SK-N-SH (cell line): ENCODE measurements at places on chromosomes 7 and 10. TPM values are rescaled to one million over a fixed set of nuclear protein-coding genes. Genes with fewer than 3 reads are reported as not detected.

The ZYX gene
- polyA plus RNA-seq, result 124 and 271 TPM in 2 replicates

GRCh38 chr10:97025613-97026242, 160.0 kb downstream of the SLIT1 start:
- peak; percentile 70 for DNase-seq
- no peaks in the 10 kb centered on the region for H3K27me3 ChIP-seq
- no peaks in the 10 kb centered on the region for H3K36me3 ChIP-seq
- no peak overlapping the region for H3K27ac ChIP-seq
- H3K4me3 ChIP-seq, result no peak overlapping the region
- peaks cover 16% of the 10 kb centered on the region; the same call in 1 of the 2 replicates for H3K4me1 ChIP-seq

The OR2A1 gene
- not detected in 2 replicates for polyA plus RNA-seq

The CRHR2 gene
- polyA plus RNA-seq, result not detected in 2 replicates

GRCh38 chr10:122421742-122422141, 32.7 kb upstream of the ARMS2 start:
- peaks cover 17% of the 10 kb centered on the region; the same call in 1 of the 2 replicates for H3K4me1 ChIP-seq
- peaks cover 21% of the 10 kb centered on the region for H3K36me3 ChIP-seq
- H3K27me3 ChIP-seq, result no peaks in the 10 kb centered on the region
- no peak for DNase-seq
- H3K4me3 ChIP-seq, result no peak overlapping the region
- H3K27ac ChIP-seq, result no peak overlapping the region

GRCh38 chr7:26034391-26034790, 117.6 kb upstream of the NFE2L3 start:
- H3K27me3 ChIP-seq, result peaks cover 7% of the 10 kb centered on the region; the same call in 1 of the 2 replicates
- DNase-seq, result no peak

The FGFBP3 gene
- polyA plus RNA-seq, result 0.81 and 1.3 TPM in 2 replicates

GRCh38 chr7:79281426-79281825, 172.0 kb downstream of the MAGI2 start:
- peaks cover 6% of the 10 kb centered on the region for H3K4me1 ChIP-seq
- no peaks in the 10 kb centered on the region for H3K27me3 ChIP-seq
- no peak for DNase-seq
- H3K36me3 ChIP-seq, result no peaks in the 10 kb centered on the region
- peak overlapping the region; percentile 48; the same call in 1 of the 2 replicates for H3K27ac ChIP-seq

The LIPK gene
- not detected in 2 replicates for polyA plus RNA-seq

DNA sequence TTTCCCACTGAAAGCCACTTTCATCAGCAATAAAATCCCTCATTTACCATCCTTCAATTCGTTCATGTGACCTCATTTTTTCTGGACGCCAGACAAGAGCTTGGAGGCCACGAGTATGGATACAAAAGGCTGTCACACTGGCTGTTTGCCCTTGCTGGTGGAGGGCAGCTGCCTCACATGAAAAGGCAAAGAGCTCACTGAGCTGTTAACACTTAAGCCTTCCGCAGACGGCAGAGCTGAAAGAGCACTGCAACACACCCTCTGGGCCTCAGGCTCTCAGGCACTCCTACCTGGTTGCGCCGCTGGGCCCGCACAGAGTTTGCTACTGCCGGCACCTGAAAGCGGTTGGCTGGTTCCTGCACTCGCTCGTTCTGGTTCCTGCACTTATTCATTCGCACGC, 193.5 kb downstream of the CFTR start:
- no peaks in the 10 kb centered on the region for H3K36me3 ChIP-seq
- no peak for DNase-seq
- no peak overlapping the region for H3K27ac ChIP-seq
- H3K27me3 ChIP-seq, result peaks cover 38% of the 10 kb centered on the region; the same call in 1 of the 2 replicates
- no peak overlapping the region for H3K4me3 ChIP-seq

- no peak overlapping the region for H3K27ac ChIP-seq
- DNase-seq, result no peak
- H3K27me3 ChIP-seq, result no peaks in the 10 kb centered on the region
- H3K4me3 ChIP-seq, result no peak overlapping the region
Measured at GRCh38 chr7:106863274-106863997, 1.6 kb upstream of the PIK3CG start.

The ANKIB1 gene
- 24.6 and 32.5 TPM in 2 replicates for polyA plus RNA-seq

- no peaks in the 10 kb centered on the region for H3K36me3 ChIP-seq
- no peaks in the 10 kb centered on the region for H3K4me1 ChIP-seq
- no peak overlapping the region for H3K4me3 ChIP-seq
Measured at GRCh38 chr10:12819656-12820055, 181.9 kb downstream of the CCDC3 start.

The CYP2E1 gene
- 0.61 and 1.3 TPM in 2 replicates for polyA plus RNA-seq

DNA sequence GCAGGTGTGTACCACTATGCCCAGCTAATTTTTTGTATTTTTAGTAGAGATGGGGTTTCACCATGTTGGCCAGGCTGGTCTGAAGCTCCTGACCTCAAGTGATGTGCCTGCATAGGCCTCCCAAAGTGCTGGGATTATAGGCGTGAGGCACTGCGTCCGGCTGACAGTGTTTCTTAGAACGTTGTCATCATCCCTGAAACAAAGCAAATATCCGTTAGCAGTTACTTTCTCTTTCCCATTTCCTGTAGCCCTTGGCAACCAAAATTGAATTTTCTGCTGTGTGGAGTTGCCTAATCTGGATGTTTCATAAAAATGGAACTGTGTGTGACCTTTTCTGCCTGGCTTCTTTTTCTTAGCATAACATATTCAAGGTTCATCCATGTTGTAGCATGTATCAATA, 22.4 kb downstream of the ZNF33A start:
- H3K4me1 ChIP-seq, result no peaks in the 10 kb centered on the region
- H3K27me3 ChIP-seq, result no peaks in the 10 kb centered on the region
- no peak for DNase-seq
- H3K4me3 ChIP-seq, result no peak overlapping the region
- peaks cover 21% of the 10 kb centered on the region for H3K36me3 ChIP-seq

DNA sequence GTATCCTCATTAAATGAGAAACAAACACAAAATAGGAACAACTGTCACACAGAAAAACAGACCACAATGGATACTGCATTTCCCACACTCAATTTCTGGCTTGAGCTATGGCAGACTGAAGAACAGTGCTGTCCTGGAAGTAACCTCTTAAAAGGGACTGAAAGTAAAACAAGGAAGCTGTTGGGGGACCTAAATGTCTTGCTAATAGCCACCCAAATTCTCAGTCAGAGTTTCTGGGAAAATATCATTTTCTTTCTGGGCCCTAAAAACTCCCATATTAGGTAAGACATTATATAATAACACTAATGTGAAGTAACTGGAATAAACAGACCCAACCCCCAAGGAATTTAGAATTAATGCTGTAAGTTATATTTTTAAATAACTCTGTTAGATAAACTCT, 80.9 kb upstream of the TFEC start:
- H3K4me3 ChIP-seq, result no peak overlapping the region
- no peaks in the 10 kb centered on the region for H3K4me1 ChIP-seq
- H3K36me3 ChIP-seq, result no peaks in the 10 kb centered on the region
- H3K27ac ChIP-seq, result no peak overlapping the region
- no peak for DNase-seq
- peaks cover 37% of the 10 kb centered on the region for H3K27me3 ChIP-seq

The HYCC1 gene
- 5.3 and 5.8 TPM in 2 replicates for polyA plus RNA-seq

DNA sequence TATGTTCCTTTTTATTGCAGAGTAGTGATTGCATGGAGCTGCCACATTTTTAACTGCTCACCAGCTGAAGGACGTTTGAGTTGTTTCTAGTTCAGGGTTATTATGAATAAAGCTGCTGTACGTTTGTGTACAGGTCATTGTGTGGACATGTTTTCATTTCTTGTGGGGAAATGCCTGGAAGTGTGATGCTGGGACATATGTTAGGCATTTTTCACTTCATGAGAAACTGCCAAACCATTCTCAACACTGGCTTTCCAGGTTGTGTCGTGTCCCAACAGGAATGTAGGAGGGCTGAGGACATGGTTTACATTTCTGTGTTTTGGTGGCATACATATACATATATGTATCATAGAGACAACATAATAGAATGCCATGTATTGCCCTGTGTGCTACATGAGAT, 73.0 kb downstream of the NEURL1 start:
- no peaks in the 10 kb centered on the region; the same call in 1 of the 2 replicates for H3K27me3 ChIP-seq
- no peaks in the 10 kb centered on the region for H3K36me3 ChIP-seq
- H3K4me3 ChIP-seq, result no peak overlapping the region
- no peak overlapping the region for H3K27ac ChIP-seq
- no peak for DNase-seq

GRCh38 chr10:117550076-117550475, 7.5 kb downstream of the EMX2 start:
- no peaks in the 10 kb centered on the region for H3K36me3 ChIP-seq
- H3K27ac ChIP-seq, result no peak overlapping the region
- H3K4me1 ChIP-seq, result no peaks in the 10 kb centered on the region; the same call in 1 of the 2 replicates
- H3K27me3 ChIP-seq, result peaks cover 92% of the 10 kb centered on the region

DNA sequence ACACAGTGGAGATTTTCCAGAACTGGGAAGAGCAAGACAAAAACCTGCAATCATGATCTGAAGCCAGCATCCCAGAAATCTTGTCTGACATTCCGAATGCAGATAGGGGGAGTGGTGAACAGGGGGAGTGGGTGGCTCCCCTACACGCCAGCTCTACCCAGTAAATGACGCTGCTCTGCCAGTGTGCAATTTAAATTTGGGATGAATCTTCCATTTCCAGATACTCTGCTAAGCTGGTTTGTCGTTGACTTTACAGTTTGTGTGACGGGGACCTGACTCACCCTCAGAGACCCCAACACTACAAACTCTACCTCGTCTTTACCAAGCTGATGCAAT, 68.7 kb upstream of the CAMK2B start:
- H3K4me1 ChIP-seq, result no peaks in the 10 kb centered on the region
- peaks cover 13% of the 10 kb centered on the region for H3K36me3 ChIP-seq
- H3K4me3 ChIP-seq, result no peak overlapping the region
- no peaks in the 10 kb centered on the region for H3K27me3 ChIP-seq

DNA sequence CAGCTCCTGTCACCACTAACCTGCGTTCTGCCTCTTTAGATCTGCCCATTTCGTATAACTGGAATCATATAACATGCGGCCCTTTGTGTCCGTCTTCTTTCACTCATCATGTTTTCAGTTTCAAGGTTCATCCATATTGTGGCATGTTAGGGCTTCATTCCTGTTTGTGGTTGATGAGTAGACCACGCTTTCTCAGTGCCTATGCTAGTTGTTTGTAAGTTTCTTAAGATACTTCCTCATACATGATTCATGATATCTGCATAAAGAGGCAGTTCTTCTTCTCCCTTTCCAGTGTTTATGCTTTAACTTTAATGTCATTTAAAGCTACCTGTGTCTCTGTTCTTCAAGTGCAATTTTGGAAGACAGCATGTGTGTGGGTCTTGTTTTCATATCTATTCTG, 79.5 kb upstream of the FAM20C start:
- H3K4me1 ChIP-seq, result no peaks in the 10 kb centered on the region
- no peak for DNase-seq
- no peaks in the 10 kb centered on the region for H3K36me3 ChIP-seq
- no peak overlapping the region for H3K4me3 ChIP-seq
- no peaks in the 10 kb centered on the region for H3K27me3 ChIP-seq

The ELAPOR2 gene
- polyA plus RNA-seq, result 8.8 and 15.9 TPM in 2 replicates

DNA sequence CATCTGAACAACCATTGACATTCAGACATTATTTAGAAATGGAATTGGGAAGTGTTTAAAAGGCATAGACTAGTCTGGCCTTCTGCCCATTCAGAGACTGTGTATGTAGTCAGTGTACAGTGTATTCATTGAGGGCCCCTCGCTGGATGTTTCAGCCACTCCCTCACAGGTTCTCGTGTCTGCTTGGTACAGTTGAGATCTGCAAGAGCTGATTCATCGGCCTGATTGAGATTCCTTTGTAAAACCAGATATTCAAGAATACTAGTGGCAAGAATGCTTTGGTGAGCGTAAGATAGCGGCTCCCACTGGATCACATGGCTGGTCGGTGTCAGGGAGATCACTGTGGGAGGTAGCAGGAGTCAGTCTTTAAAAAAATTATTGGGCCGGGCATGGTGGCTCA, 119.5 kb downstream of the TCF7L2 start:
- peaks cover 22% of the 10 kb centered on the region for H3K4me1 ChIP-seq
- H3K27me3 ChIP-seq, result no peaks in the 10 kb centered on the region
- H3K4me3 ChIP-seq, result no peak overlapping the region
- peaks cover 4% of the 10 kb centered on the region for H3K36me3 ChIP-seq

DNA sequence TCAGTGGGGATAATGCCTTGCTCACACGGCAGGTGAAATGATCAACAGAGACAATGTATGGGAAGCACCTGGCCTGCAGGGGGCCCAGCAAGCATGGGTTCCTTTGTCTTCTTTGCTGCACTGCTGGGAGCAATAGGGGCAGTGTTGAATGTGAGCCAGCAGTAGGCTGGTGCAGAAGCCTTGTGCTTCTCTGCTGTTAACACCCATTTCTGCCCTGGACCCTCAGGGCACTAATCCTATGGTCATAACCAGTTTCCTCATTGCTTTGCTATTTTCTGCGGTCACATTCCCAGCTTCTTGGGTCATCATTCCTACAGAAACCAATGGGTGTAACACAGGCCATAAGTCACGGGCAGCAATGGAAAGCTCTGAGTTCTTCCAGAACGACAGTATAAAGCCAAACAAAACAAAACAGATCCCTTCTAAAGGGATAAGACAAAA, 10.9 kb upstream of the LGI1 start:
- no peak overlapping the region; the same call in 1 of the 2 replicates for H3K4me3 ChIP-seq
- H3K27me3 ChIP-seq, result no peaks in the 10 kb centered on the region
- H3K27ac ChIP-seq, result no peak overlapping the region; the same call in 1 of the 2 replicates
- H3K4me1 ChIP-seq, result no peaks in the 10 kb centered on the region
- no peak for DNase-seq
- no peaks in the 10 kb centered on the region for H3K36me3 ChIP-seq

The PAPOLB gene
- polyA plus RNA-seq, result not detected in 2 replicates
